ENCODE measurements at places on chromosomes 5 and 9.

GRCh38 chr5:66669862-66670195 is 73.6 kb downstream of the MAST4 start:
- no peak for DNase-seq

GRCh38 chr9:107976767-107977166 is 487.2 kb upstream of the KLF4 start:
- no peak for DNase-seq

- DNase-seq = no peak
These were observed 164.1 kb downstream of the CFAP90 start for GRCh38 chr5:7686794-7687193.

- no peak for DNase-seq
These were observed 135.6 kb downstream of the LIFR start for GRCh38 chr5:38420691-38421390.

- DNase-seq = no peak
These were observed 37.8 kb downstream of the FAM78A start for GRCh38 chr9:131238402-131239021.

- no peak for DNase-seq
These were observed 68.7 kb downstream of the RAPGEF1 start for GRCh38 chr9:131671133-131671520.

- peak; percentile 67 for DNase-seq
These were observed 11.2 kb downstream of the ROPN1L start for GRCh38 chr5:10452768-10453331.

DNA sequence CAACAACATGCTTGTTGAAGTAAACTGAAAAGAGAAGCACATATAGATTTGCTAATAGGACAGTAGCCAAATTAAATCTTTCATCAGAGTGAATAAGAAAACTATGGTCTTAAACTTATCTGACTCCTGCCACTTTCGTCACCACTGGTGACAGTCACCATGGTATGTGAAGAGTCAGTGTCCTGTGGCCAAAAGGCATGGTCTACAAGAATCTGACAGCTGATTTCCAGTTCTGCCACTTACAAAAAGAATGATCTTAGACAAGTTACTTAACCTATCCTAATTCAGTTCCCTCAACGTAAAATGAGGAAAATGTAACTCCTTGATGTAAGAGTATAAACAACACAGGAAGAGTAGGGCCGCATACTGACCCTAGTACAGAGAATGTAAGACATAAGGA is 102.0 kb downstream of the LPAR1 start:
- no peak for DNase-seq

DNA sequence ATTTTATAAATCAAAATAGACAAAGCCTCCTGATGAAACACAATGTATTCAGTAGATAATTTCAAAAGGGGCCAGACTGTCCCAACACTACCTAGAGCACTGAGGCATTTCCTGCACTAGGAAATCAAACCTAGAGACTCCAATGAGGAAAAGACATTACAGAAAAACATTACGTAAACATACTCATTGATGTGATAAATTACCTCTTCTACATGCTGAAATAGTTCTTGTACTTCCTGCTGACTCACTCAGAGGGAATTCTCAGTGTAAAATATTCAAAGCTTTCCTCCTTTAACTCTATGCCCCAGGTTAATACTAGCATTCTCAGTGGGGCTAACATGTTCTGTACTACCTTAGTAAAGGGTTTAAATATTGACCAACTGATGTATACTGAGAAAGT is 178.0 kb downstream of the ESM1 start:
- no peak for DNase-seq

DNA sequence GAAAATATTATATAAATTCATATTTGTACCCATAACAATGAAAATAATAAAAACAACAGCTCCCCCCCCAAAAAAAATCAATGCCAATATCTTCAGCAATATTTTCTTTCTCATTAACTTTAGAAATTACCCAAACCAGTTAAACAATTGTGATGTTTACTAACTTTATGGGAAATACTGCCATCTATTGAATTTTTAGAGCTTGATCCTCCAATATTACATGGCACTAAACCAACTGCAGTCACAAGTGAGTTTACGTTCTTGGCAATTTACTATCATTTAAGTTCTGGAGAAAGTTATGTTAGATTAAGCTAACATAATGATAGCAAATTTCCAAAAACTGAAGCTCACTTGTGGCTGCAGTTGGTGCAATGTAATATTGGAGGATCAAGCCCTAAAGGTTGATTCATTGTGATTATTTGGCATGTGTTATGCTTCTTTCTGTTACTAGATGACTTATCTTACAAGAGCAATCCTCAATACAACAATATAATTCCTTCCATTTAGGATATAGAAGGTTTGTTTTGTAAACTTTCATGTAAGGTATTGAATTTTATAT is 379.5 kb downstream of the CDH18 start:
- no peak for DNase-seq

DNA sequence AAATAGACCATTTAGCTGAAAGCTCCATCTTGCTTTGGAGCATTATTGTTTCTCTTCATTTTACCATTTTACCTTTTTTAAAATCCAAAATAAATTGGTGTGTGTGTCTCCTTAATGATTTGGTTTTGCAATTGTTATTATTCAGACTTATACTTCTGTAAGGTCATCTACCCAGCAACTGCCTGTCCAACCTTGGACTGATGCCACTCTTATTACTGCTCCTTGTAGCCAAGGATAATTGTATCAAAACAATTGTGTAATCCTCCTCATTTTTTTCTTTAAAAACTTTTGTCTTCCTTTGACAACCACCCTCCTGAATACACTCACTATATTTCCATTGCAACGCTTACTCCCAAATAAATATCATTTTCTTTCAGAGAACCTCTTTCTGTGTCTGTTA is 30.3 kb upstream of the HMGCR start:
- DNase-seq = no peak

- no peak for DNase-seq
These were observed 5.1 kb downstream of the RAPGEF1 start for GRCh38 chr9:131734781-131735180.

DNA sequence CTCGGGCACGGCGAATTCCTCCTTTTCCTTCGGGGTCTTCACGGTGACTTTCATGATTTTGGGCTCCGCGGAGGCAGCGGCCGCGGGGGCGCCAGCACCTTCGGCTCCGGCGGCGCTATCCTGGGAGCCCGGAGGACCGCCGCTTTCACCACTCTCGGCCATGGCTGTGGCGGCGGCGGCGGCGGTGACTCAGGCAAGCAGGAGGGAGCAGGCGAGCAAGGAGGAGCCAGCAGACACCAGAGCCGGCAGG is 315 bp downstream of the UBQLN1 start:
- peak; percentile 29 for DNase-seq

GRCh38 chr9:117480253-117480652 is 65.4 kb upstream of the ASTN2 start:
- no peak for DNase-seq

DNA sequence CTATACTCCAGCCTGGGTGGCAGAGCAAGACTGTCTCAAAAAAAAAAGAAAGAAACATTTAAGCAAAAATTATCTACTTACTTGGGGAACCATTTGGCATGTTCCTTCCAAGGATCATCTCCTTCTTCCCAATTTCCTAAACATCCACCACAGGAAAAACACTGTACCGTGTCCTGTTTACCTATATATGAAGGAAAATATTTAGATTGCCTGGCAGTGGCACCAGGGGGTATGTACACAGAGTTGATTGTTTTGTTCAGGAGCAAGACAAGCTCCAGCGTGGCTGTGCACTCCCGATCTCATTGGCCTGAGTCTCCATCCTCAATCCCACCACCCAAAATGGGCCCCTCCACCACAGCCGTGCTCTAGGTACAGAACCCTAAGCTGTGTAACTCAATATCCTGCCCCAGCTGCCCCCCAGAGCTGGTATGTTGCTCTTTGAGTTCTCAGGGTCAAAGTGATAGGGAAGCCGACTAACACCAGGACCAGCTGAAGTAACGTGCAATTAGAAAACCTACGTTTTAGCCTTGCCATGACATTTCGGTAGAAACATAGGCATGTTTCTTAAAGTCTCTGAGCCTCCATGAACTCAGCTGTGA is 13.8 kb downstream of the NAIP start:
- DNase-seq = no peak

- DNase-seq = no peak
These were observed 544 bp upstream of the ERCC6L2 start for GRCh38 chr9:95874989-95875304.

- DNase-seq = peak; percentile 33
These were observed 18.0 kb downstream of the NR5A1 start for GRCh38 chr9:124489222-124489621.

DNA sequence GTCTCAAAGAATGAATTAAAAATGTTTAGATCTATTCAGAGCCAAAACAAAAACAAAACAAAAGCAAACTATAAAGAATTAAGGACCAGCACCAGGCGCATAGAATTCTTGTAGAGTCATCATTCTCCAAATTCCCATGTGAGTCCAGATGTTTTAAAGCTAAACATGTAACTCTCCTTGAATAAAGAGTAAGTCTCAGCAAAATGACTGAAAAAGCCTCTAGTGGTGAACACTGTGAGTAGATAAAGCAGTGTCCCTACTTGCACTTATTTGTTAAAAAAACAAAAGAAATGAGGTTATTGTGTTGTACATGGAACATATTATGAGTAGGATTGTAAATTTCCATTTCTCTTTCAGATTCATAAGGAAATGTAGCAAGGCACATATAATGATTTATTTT is 44.0 kb downstream of the NNT start:
- no peak for DNase-seq

DNA sequence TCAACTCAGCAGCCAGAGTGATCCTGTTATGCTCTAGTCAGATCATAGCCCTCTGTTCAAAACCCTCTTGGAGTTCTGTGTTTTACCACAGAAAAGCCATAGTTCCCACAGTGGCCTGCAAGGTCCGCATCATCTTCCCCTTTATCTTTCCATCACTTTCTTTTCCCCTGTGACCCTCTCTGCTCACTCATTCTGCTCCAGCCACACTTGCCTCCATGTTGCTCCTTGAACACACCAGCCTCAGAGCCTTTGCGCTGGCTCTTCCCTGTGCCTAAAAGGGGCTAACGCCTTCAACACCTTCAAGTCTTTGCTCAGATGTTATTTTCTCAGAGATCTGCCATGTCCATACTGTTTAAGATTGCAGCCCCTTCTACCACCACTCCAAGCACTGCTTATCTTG is 26.3 kb downstream of the CSF2 start:
- no peak for DNase-seq

DNA sequence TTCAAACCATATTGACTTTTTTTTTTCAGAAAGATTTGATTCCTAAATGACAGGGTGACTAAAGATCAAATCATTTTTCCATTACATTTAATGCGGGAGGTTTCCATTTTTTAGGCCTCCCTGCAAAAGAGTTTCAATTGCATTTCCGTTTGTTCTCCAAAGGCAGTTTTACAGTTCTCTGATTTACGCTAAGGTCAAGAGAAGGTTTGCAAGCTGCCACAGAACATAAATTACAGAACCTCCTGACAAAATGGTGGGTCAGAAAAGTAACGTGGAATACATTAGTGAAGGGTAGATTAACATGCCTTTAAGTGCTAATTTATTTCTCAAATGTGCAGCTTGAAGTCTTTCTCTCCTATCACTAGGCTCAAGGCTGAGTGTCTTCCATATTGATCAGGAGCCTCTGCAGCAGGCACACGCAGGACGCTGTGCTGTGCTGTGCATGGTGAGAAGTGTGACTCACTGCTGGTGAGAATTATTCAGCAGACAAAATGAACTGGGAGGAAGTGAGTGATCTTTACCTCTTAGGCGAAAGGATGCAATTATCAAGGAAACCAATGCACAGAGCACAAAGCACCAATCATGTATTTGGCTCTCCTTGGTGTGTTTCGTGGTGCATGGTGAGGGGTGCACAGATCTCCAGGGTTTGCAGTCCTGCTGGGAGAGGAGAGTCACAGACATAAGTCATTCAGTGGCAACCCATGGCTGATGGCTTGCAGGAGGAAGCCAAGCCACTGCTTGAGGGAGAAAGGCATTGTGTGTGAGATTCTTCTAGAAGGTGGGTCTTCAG is 136.3 kb downstream of the TENT4A start:
- no peak for DNase-seq

DNA sequence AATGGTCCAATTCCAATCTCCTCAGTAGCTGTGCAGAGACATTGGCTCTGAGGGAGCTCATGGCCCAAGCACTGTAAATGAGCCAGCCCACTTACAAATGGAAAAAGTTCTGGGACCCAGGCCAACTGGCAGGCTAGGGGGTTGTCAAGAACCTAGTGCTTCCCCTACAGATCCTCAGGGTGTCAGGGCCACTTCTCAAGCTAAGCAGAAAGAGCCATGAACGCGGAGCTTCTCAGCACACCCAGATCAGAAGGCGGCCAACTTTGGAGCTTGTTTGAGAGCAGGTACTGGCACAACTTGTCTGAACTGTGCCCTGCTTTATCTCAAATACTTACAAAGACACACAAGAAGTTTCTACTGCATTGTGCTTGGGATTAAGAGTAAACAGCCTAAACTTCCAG is 17.5 kb downstream of the TLE1 start:
- no peak for DNase-seq

GRCh38 chr9:136726631-136727191 is 14.3 kb downstream of the DIPK1B start:
- DNase-seq = no peak

- no peak for DNase-seq
These were observed 67.4 kb upstream of the TBC1D9B start for GRCh38 chr5:179974946-179975712.

- no peak for DNase-seq
These were observed 137.9 kb upstream of the OTULINL start for GRCh38 chr5:14443671-14444093.

GRCh38 chr5:176768174-176768970 is 42.0 kb upstream of the UNC5A start:
- DNase-seq = no peak

- DNase-seq = no peak
These were observed 17.6 kb downstream of the P4HA2 start for GRCh38 chr5:132209901-132210545.

DNA sequence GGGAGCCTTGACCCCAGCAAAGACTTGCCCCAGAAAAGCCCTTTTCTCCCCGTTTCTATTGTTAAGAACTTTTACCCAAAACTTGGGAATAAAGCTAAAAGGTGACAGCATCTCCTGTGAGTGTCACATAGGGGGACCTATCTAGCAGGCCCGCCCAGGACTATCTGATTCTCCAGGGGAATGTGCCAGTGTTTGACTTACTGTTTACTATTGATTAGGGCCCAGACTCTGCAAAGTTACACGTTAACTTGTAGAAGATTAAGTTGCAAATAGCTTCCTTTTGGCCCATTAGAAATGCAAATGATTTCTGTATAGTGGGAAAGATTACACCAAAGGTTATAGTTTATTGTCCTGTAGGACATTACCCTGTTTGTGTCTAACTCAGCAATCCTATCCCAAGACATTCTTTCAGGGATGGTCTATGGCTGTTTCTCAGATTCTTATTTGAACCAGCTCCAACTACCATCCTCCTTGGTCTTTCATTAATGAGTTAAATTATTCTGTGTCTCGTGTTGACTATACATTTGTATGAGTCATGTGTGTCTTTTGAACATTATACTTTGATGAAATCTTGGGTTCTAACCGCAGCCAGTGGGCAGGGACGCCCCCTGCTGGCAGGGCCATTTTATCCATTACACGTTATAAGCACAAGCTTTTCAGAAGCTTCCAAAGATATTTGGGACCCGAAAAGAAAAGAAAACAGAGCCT is 60.7 kb downstream of the HRH2 start:
- DNase-seq = no peak

- peak; percentile 61 for DNase-seq
These were observed 88.8 kb downstream of the NR3C1 start for GRCh38 chr5:143314659-143315058.

Data from BJ (cell line).